ENCODE measurements at places on chromosomes 16 and 17.

GRCh38 chr16:86771506-86772460 is 193.4 kb downstream of the FOXL1 start:
- no peak for DNase-seq

GRCh38 chr17:55990332-55991006 is 162.8 kb upstream of the ANKFN1 start:
- DNase-seq = no peak

DNA sequence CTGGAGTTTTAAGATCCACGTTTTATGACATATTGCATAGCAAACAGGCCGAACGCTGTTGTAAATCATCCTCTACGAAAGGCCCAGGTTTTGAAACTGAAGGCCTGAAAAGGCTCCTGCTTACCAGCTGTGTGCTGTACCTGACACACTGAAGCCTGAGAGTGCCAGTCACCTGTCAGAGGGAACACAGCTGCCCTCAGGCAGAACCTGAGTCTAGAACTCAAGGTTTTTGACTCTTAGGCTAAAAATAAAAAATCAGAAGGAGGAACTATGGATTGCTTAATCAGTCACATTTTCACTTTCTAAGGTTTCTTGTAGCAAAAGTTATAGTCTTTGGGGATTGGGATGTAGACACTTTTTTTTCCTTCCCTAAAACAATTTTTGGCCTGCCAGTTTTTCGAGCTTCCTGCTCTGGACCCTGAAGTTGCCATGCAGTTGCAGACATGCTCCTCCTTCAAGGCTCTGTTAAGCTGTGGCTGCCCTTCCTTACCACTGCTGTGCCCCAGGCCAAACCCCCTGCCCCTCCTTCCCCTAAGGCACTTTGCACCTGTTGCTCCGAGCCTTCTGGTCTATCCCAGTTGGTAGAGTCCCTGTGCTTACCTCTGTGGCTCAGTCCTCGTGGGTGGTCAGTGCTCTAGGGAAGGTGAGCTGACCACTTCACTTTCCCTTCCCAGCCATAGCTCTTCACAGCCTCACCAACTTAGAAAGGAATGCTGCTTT is 56.6 kb downstream of the TENT4B start:
- no peak for DNase-seq

DNA sequence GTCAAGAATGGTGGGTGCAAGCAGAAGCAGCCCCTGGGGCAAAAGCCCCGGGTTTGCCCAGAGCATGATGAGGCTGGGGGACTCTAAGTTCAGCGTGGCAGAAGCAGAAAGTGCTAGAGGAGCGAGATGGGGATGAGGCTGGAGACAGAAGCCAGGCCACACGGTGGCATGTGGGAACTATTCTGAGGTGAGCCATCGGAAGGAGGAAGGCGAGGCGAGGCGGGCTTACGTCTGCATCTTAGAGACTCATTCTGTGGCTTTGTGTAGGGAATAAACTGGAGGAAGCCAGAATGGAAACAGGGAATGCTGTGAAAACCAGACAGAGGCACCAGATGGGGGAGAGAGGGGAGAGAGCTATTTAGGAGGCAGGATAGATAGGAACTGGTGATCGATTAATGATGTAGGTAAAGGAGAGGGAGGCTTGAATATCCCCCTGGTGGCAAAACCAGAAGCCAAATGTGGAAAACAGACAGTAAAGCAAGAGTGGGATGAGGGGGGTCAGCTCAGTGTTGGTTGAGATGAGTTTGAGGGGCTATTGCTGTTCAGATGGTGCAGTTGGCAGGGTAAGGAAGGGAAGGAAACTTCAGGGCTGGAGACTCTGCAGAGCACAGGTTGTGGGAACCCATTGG is 3.1 kb upstream of the TNFSF13 start:
- DNase-seq = no peak

DNA sequence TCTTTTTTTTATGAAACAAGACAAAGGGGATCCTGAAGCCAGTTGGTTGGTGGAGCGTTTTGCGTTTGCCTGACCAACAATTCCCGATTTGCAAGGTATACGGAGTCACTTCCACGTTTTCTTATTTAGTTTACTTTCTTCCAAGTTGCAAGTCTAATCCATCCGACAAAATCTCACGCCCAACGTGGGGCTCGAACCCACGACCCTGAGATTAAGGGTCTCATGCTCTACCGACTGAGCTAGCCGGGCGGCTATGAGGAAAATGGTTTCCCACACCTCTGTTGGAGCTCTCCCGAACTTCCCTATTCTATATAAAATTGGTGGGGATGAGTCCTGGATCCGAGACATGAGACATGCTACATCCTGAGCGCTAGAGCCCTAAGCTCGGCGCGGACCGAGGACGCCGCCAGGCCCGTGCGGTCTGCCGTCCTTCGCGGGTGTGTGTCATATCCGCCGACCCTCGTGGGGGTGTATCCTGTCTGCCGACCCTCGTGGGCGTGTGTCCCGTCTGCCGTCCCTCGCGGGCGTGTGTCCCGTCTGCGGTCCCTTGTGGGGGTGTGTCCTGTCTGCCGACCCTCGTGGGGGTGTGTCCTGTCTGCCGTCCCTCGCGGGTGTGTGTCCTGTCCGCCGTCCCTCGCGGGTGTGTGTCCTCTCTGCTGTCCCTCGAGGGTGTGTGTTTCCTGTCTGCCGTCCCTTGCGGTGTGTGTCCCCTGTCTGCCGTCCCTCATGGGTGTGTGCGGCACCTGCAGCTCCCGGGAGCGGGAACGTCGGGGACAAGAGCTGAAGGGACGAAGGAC is 22.6 kb downstream of the ZNF213 start:
- peak; percentile 47 for DNase-seq

DNA sequence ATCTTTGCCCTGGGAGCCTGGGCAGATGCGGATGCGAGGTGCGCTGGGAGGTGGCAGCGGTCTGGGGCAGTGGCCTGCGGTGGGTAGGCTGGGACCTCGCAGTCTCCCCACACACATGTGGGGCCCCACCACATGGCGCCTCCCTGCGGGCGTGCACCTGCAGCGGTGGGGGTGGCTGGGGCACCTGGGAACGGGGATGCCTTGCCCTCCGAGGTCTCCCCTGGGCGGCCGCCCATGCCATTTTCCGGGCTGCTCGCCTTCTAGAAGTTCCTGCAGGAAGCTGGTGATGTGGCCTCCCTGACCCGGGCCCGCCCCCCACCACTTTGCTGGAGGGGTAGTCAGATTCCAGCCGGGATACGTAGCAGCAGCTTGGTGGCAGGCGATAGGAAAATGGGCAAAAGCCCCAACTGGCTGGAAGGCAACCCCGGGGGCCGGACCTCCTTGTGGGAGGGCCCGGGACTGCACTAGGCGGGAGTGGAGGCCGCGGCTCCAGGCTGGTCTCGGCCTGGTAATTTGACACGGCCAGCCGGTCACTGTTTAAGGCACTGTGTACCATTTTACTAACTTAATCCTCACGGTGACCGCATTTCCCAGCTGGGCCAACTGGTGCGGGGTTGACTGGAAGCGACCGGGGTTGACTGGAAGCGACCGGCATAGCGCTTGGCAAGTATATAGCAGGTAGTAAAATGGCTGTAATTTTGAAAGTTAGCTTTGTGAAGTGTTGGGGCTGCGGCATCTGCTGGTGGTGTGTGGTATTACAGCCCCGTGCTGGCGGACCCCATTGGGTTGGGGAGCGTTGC is 38.5 kb downstream of the IGF2BP1 start:
- peak; percentile 14 for DNase-seq

DNA sequence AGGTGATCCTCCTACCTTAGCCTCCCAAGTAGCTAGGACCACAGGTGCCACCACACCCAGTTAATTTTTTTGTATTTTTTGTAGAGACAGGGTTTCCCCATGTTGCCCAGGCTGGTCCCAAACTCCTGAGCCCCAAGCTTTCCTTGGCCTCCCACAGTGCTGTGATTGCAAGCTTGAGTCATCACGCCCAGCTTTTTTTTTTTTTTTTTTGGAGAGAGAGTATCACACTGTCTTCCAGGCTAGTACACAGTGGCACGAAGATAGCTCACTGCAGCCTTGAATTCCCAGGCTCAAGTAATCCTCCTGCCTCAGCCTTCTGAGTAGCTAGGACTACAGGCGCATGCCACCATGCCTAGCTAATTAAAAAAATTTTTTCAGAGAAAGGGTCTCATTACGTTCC is 27.2 kb downstream of the HEATR9 start:
- DNase-seq = no peak

DNA sequence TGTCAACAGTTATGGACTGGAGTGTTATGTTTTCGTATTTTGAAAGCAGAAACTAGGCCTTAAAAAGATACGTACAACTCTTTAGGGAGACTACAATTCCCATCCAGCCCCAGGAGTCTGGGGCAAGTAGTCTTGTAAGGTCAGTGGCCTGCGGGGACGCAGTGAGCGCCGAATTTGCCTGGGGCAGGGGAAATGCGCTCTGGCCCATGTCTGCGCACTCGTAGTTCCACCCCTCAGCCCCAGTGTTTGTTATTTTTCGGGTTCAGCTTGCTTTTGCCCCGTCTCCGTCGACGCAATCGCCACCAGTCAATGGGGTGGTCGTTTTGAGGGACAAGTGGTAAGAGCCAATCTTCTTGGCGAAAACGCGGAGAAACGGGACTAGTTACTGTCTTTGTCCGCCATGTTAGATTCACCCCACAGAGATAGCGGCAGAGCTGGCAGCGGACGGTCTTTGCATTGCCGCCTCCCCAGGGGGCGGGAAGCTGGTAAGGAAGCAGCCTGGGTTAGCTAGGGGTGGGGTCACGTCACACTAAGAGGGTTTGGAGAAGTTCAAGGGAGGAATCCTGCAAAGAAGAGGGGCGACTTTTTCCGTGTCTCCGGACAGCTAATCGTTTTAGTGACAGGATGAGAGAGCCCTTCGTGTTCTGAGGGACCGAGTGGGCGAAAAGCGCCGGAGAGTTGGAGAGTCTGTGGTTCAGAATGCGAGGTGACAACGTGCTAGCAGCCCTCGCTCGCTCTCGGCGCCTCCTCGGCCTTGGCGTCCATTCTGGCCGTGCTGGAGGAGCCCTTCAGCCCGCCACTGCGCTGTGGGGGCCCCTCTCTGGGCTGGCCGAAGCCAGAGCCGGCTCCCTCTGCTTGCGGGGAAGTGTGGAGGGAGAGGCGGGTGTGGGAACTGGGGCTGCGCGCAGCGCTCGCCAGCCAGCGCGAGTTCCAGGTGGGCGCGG is 1.1 kb upstream of the BRCA1 start:
- no peak for DNase-seq

GRCh38 chr17:40598619-40599467 is 33.6 kb upstream of the CCR7 start:
- DNase-seq = peak; percentile 72

- no peak for DNase-seq
Measured at GRCh38 chr16:4994719-4995434, 36.7 kb downstream of the SEC14L5 start.

DNA sequence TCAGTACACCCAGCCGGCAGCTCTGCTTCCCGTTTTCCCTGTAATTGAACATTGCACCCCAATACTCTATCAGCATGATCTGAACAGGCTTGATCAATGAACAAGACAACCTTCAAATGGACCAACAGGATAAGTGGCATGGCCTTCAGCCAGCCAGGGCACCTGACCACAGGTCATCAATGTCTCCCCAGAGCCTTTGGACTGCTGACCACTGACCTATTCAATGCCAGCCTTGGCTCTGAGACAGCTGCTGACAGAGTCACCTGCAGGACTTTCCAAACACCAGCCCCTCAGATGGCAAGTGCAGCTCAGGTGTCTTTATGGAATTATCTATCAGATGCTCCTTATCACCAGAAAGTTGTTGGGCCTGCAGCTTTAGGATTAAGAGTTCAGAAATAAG is 462.9 kb upstream of the ASIC2 start:
- no peak for DNase-seq

GRCh38 chr17:52156576-52157570 is 1.6 kb downstream of the CA10 start:
- no peak for DNase-seq

DNA sequence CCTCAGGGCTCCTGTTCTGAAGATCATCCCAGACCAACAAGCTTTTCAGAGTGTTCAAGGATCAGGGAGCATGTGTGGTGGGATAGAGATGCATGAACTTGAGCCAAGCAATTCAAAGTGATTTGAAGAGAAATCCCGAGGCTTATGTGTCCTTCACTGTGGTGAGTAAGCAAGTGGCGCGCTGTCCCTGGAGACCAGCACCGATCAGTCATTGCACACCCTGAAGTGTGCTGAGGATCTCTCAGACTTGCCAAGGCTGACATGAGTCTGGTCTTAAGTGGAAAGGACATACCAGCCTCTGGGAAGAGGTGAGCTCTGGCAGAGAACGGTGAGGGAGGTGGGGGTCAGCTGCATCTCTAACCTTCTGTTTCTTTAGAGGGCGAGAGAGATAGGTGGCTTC is 43.8 kb upstream of the CDH13 start:
- no peak for DNase-seq

DNA sequence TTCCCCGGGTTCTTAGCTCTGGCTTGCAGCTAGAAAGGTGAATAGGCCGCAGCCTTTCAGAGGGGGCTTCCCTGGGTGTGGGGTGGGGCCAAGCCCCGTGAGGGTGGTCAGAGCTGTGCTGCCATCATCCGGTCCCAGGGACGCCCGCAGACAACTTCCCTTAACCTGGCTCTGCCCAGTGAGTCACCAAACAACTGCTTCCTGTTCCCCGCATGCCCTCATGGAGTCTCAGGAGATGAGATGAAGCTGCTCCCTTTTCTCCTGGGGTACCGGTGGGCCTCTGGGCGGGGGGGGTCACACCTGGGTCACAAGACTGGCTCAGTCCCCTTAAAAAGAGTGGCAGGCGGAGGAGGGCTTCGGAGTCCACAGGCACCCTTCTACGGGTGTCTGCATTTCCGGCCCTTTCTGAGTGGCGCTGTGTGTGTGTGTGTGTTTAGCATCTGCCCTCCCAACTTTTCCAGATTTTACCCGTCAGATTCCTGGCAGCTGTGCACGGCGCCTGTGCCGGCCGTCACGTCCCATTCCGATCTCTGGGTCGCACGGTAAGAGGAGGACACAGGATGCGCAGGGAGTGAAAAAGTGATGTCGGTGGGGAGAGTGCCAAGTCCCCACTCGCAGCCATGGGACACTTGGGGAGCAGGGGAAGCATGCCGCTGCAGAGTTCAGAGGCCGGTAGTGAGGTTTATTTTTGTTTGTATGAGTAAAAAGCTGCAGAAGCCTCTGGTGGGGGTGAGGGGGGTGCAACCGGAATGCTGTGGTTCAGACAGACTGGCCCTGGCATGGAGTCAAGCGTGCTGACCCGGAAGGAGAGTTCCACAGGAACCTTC is 16.8 kb downstream of the HIC1 start:
- no peak for DNase-seq

DNA sequence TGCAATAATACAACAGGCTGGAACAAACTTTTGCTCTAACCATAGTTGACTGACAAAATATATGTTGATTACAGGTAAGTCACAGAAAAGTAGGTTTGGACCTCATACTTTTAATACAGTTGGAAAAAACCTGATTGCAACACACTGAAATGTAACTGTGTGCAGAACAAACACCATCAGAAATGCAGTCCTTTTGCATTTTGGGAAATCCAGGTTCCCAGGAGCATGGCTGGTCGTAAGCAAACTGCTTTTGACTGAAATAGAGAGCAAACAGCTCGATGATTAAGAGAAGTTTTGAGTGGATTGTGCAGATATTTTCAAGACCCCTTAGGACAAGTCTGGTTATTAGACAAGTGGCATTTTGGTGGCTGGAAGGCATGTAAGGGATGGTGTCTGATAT is 8.0 kb downstream of the IGF2BP1 start:
- no peak for DNase-seq
